ENCODE measurements at places on chromosomes 1 and 21.

- DNase-seq, result no peak
Measured at GRCh38 chr1:155060736-155061135, 2.8 kb upstream of the EFNA4 start.

GRCh38 chr21:40547906-40548513 is 298.9 kb downstream of the DSCAM start:
- DNase-seq, result no peak

- no peak for DNase-seq
Measured at GRCh38 chr1:117318426-117318825, 48.8 kb upstream of the MAN1A2 start.

DNA sequence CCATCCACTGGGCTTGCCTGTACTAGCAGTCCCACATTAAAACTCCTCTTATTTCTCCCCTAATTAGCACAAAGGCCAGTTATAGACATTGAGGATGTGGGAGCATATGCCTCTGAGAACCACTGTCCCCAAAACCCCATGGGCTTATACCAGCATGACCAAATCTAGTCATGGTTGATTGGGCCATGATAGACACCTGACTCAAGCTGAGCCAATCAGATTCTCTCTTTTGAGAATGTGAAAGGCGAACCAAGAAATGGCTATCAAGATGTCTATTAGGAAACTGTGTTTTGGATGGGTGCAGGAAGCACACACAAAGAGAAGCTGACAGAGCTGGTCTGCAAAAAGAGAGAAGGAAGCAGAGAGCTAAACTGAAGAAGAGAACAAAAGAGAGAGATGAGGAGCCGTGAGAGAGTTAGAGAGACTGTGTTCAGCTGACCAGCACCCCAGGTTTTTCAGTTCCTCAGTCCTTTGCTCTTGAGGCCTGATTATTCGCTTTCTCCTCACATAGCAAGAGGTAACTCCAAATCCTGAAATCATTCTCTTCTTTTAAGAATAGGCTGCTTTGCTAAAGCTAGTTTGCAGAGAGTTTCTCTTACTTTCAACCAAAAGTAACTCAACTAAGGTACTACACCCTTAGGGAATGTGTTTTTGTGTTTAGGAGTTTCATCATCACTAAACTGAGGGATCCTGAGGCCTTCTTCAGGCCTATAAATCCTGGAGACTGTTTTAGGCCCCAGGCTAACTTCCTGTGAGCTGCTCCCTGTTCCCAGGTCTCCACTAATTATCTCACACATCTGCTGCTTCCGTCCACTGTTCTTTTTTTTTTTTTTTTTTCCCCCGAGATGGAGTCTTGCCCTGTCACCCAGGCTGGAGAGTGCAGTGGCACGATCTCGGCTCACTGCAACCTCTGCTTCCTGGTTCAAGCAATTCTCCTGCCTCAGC is 7.9 kb upstream of the TIPRL start:
- DNase-seq, result no peak

DNA sequence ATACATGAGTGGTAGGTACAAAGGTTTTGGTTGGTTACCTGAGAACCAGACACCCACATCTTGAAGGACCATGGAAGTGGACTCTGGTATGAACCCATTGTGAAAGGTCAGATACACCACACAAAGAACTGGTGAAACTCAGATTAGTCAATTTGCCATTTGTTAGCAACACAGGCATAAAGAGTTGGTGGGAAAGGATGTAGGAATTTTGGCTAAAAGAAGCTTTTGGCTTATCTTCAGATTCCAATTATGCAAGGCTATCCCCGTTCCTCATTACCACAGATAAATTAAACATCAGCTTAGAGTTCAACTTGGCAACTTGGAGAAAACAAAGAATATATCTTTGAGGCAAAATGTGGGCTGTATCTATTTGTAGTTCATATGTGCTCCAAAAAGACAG is 87.0 kb upstream of the IRF2BP2 start:
- no peak for DNase-seq

- DNase-seq, result no peak
Measured at GRCh38 chr1:212470059-212470458, 37.3 kb downstream of the NENF start.

DNA sequence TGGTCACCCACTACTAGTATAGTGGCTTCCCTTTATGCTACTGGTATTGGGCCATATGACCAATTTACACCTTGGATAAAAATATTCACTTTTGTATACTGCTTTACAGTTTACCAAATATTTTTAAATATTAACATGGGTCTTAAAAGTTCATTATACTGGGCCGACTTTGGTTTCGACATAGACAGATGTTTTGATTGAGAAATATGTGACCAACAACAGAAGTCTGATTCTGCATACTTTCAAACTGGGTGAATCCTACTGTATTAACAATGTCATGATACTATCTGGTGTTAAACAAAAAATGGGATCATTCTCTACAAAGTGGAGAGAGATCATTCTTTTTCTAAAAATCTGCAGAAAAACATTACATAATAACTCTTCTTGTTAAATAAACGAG is 134.8 kb downstream of the AKT3 start:
- no peak for DNase-seq

DNA sequence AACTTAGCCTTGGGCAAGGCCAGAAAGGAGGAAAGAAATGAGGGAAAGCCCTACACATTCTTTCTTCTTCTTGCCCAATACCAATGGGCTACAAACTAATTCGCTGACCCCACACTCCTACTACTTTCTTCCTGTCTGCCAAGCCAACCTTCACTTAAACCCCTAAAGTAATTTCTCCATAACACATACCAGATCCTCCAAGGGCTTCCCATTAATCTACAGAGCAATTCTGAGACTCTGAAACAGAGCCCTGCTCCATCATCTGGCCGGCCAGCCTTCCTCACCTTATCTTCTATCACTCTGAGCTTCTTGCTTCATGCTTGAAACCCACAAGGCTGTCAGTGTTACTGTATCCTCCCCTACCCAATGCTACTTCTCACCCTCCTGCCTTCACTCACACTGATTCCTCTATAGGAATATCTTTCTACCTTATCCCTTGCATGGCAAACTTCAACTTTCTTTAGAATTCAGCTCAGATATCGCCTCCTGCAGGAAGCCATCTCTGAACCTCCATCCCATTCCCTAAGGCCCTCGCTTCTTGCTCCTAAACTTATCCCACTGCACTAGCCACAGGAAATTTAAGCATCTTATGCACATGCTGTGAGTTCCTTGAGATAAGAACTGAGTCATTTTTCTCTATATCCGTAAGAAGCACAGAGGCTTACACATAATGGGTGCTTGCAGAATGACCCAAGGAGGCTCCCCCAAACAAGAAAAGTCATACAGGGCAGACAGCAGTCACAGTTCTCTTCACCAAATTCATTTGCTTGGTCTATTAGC is 81.9 kb downstream of the JAK1 start:
- no peak for DNase-seq

DNA sequence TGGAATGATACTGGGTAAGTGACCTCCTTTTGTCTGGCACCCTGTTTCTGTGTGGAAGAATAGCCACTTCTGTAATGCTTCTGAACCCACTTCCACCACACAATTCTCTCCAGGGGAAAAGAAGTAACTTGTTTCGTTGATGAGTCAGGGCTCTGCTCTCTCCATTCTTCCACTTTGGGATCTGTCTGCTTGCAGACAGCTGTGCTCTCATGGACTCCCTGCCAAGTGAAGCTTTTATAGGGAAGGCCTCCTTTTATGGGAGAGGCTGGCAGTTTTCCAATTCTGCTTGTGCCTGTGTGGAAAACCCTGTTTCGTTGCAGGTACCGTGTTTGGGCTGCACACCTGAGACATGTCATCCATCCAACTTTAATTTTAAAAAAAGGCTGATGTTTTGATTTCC is 130.7 kb downstream of the GIPC2 start:
- DNase-seq, result no peak

DNA sequence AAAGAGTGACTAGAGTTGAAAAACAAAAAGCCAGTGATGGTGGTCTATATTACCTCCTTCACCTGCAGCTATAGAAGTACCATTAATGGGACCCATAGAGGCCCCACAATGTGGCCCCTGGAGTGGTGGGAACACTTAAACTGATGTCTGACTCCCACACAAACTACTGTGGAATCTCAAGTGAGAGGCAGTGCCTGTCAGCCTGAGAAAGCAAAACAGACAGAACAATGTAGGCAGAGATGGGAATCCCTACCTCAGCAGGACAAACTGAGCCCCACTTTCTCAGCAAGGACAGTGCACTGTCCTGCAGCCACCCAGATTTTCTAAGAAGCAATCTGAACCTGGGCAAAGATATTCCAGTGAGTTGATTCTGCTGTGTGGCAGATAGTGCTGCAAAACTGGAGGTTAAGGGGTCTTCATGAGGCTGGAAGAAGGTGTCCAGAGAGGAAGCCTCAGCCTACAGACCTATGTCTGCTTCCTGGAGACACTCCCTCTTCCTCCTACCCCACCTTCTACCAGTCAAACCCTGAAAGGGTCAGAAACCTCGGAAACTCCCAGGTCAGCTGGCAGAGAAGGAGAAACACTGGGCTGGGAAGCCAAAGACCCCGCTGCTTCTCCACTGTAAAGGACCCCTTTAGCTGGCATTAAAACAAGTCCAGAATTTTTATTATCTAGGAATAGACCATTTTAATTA is 228.7 kb downstream of the C1orf94 start:
- DNase-seq, result no peak

DNA sequence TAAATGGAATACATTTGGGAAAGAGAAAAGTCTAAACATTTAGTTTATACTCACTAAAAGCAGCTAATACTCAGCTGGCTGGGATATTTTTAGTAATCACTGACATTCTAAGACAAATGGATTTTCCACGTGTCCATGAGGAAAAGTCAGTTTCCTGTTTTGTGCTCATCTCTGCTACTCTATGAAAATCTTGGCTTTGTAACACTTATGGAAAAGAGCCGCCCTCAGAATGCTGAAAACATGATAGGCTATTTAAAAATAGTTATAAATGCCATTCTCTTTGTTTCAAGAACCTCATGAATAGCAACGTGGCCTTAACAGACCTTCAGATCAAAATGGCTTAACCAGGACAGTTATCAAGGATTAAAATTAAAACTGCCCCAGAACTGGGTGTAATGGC is 29.9 kb downstream of the MRAP start:
- DNase-seq, result no peak

- DNase-seq, result no peak
Measured at GRCh38 chr1:68590473-68590872, 93.6 kb upstream of the DEPDC1 start.

GRCh38 chr1:113765306-113766230 is 6.3 kb upstream of the PHTF1 start:
- DNase-seq, result no peak

- no peak for DNase-seq
Measured at GRCh38 chr1:90720145-90720636, 3.1 kb upstream of the BARHL2 start.

DNA sequence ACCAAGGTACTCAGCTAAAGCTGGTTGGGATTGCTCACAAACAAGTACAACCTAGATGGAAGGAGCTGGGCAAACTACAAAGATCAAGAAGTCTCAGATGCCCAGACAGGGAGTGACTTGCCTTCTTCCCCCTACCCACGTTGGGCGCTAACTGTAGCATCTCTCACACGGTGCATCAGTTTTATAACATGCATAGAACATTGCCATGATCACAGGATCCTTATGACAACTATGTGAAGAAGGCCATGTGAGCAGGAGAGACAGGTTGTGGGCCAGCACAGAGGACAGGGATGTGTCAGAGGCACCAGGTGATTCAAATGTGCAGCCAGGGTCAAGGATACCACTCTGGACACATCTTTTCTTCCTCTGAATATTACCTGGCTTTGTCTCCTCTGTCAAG is 28.3 kb upstream of the CYP4B1 start:
- no peak for DNase-seq

- peak; percentile 68 for DNase-seq
Measured at GRCh38 chr1:175208773-175209492, 16.4 kb upstream of the KIAA0040 start.

GRCh38 chr1:78088486-78088885 is 42.7 kb downstream of the GIPC2 start:
- DNase-seq, result no peak

GRCh38 chr21:44967082-44968047 is 27.5 kb downstream of the SLX9 start:
- no peak for DNase-seq

GRCh38 chr1:182317611-182318161 is 73.9 kb downstream of the GLUL start:
- DNase-seq, result no peak

Measured in CD4-positive, alpha-beta T cell treated with Interleukin-15 for 4 hours (primary cell).